T follicular helper cell (primary cell): ENCODE measurements at places on chromosomes 6 and 20.

DNA sequence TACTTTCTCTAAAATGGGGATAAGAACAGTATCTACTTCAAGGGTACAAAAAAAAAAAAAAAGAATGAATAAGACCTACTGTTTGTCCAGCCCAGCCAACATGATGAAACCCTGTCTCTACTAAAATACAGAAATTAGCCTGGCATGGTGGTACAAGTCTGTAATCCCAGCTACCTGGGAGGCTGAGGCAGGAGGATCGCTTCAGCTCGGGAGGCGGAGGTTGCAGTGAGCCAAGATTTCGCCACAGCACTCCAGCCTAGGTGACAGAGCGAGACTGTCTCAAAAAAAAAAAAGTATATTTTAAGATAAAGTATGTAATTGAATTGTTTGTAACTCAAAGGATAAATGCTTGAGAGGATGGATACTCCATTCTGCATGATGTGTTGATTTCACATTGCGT, 2.0 kb downstream of the BLTP3A start:
- DNase-seq: no peak

DNA sequence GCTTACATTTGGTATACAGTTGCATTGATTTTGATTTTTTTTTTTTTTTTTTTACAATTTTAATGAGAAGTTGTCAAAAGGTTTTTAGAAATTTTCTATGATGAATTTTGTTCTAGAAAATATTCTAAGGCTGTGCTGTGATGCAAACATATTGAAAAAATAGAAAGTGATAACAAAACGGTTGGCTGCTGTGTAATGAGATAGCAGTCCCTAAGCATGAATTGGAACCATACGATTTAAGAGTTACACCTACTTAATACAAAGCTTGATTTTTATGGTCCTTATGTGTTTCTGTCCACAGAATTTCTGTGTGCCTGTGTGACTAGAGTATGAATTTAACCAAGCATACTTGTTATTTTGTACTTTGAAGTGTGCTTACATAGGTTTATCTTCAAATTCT, 12.1 kb downstream of the HIVEP1 start:
- DNase-seq: no peak

DNA sequence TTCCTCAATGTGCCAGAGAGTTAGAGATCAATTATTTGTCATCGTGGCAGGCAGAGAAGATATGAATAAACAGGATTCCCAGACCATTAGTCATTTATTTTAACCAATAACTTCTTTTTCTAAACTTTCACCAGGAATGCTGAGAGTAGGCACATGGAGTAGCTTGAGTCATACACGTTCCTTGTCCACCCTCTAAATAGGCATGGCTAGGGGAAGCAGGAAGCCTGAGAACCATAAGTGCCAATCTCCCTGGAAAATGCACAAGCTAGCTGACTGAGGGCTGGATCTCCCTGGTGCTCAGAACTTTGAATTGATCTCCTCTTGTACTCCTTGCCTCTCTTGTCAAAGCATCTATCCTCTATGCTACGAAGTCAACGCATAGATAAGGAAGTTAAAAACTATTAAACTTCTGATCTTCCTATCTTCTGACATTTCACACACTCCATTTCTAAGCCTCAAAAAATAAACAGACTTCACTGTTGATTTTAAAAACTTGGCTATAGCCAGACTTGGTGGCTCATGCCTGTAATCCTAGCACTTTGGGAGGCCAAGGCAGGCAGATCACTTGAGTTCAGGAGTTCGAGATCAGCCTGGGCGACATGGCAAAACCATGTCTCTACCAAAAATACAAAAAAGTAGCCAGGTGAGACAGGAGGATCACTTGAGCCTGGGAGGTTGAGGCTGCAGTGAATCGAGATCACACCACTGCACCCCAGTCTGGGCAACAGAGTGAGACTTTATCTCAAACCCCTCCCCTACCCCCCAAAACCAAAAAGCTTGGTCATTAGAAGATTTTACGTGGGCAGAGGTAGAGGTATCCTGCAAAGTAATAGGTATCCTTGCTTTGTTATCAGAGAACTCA, 11.8 kb downstream of the ADTRP start:
- DNase-seq: no peak

- DNase-seq: no peak
Observed at GRCh38 chr6:126628125-126628524, 288.2 kb downstream of the CENPW start.
